ENCODE measurements at places on chromosomes 5 and 9.

GRCh38 chr9:69981686-69982445 is 61.8 kb upstream of the MAMDC2 start:
- DNase-seq, result no peak

- no peak for DNase-seq
These were observed 390.0 kb downstream of the PLK2 start for GRCh38 chr5:58069846-58070245.

GRCh38 chr5:146548781-146549449 is 32.9 kb upstream of the GPR151 start:
- DNase-seq, result no peak

- no peak for DNase-seq
These were observed 38.2 kb upstream of the SLC2A8 start for GRCh38 chr9:127358770-127359169.

DNA sequence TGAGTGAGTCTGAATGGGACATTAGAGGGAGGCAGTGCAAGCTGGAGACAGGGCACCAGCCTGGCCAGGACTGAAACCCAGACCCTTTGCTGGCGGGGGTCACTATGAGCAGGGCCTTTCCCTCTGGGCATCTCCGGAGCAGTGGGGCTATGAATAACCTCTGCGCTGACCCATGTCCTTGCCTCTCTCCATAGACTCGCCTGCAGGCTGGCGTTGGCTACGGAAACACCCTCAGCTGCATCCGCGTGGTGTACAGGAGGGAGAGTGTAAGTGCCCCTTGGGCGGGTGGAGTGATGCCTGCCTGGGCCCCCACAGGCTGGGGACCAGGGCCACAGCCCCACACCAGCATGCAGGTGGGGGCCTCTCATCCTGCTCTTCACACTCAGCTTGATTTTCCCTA is 15.8 kb downstream of the SLC25A48 start:
- no peak for DNase-seq
